OCI-M1 (cell line): ENCODE measurements at places on chromosomes 2 and 18.
A peak's percentile ranks its signal among the peaks of the same experiment; 100 is the strongest.

- peak; percentile 82 for DNase-seq
These were observed 34.8 kb downstream of the MYO3B start for GRCh38 chr2:170212625-170213280.

- DNase-seq, result no peak
These were observed 140.6 kb downstream of the EML6 start for GRCh38 chr2:54864096-54864495.

DNA sequence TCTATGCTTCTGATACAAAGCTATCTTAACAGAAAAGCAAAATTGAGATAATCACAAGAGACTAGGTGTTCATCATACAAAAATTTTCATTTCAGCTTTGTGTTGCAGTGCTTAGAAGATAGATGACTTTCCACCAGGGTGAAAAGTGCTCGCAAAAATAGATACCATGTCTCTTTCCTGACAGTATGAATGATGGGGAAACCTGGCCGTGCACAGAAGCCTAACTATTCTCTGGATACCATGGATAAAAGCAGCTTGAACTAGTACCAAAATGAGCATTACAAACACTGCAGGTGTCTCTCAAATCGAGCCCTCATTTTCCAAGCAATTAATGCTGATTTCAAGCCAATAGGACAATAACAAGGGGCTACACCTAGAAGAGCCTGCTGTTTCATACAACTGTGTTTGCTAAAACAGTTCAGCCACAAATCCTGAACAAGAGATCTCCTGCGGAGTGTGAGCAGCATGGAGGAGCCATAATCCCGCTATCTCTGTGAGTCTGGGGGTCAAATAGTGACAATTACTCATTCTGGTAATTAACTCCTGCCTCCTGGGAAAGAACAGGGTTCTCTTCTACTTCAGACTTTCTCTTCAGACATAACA is 507.6 kb downstream of the PID1 start:
- no peak for DNase-seq

- no peak for DNase-seq
These were observed 1.9 kb downstream of the HS6ST1 start for GRCh38 chr2:128316777-128317180.

- peak; percentile 69 for DNase-seq
These were observed 66.7 kb downstream of the PTPN4 start for GRCh38 chr2:119826370-119826961.

DNA sequence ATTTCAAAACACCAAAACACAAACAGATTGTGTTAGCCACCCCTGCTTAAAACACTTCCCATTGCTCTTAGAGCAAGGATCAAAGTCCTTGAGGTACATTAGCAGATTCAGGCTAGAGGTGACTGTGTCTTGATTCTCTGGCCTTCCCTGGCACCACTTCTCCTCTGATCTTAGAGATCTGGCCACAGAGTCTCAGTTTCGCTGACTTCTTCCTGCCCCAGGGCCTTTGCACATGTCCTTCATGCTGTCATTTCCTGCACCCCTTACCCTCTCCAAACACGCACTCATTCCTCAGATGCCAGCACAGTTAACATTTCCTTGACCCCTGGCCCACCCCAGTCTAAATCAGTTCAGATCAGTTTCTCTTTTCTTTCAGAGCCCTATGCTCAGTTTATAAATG is 16.9 kb downstream of the CXCR4 start:
- DNase-seq, result no peak

- no peak for DNase-seq
These were observed 10.4 kb downstream of the DNAJC10 start for GRCh38 chr2:182726473-182726872.

- no peak for DNase-seq
These were observed 36.5 kb downstream of the TGIF1 start for GRCh38 chr18:3486512-3486911.

DNA sequence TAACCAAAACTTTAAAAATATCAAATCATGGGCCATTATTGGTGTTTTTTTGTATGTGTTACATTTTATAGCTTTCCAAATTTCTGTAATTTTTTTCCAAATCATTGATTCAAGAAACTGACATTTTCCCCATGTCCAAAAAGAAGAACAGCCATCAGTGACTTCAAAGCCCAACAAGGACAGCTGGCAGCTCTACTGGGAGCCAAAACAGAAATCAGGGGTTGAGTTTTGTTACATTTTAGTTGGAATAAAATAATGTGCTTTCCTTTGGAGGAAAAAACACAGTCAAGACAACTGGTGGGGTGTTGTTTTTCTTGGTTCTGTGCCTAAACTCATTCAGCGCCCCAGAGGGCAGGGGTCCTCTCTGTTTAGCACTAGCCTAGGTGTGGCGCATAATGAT is 23.8 kb downstream of the AKAIN1 start:
- DNase-seq, result no peak

- peak; percentile 19 for DNase-seq
These were observed 122.3 kb downstream of the LYPD6B start for GRCh38 chr2:149160701-149161217.
